ENCODE measurements at places on chromosomes 5 and 9.

GRCh38 chr5:58940446-58940845 lies 357.6 kb downstream of the RAB3C start:
- no peak for DNase-seq

DNA sequence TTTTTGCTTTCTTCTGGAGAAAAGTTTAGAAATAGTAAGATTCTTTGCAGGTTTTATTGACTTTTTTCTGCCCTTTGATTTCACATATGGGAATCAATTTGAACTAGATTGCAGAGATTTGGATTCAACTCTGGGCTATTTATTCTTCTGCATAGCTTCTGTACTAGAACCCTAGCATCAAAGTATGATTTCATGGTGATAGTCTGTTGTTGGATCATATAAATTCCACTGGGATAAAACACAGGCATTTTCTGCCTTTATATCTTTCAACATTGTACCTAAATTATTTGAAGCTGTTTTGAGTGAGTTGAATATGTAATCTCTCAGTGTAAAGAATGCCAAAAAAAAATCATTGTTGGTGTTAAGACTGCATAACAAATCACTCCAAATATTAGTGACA lies 458.4 kb upstream of the MPDZ start:
- no peak for DNase-seq

- no peak for DNase-seq
Observed at GRCh38 chr9:71896761-71897160, 14.2 kb downstream of the ABHD17B start.

- DNase-seq = no peak
Observed at GRCh38 chr5:143218517-143219170, 184.8 kb downstream of the NR3C1 start.

DNA sequence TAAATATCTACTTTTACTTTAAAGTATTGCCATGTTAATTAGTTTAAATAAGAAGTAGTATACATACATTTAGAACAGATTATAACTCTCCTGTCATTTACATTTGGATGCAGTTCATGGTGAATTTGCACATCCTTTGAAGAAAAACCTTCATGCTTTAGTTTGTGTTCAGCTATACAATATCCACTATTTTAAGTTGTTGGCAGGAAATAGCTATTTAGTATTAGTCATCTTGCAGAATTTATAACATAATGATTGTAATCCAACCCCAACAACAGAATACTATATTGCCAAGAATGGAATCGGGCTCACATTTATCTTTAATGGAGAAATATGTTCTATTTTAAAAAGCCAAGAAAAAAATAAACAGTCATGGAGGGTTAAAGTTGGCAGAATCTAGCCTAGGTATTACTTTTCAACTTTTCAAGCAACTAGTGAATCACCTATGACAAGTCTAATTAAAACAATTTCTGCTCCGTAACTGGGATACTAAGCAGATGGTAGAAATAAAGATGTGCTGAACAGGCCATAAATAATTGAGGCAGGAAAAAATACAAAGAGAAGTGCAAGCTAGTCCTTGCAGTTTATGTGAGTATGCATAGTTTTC lies 1170.6 kb upstream of the NUDT12 start:
- DNase-seq = no peak

- DNase-seq = no peak
Observed at GRCh38 chr9:3898461-3899218, 372.8 kb upstream of the RFX3 start.

GRCh38 chr5:474840-475661 lies 32.1 kb downstream of the EXOC3 start:
- no peak for DNase-seq

GRCh38 chr9:15298362-15298761 lies 8.7 kb downstream of the TTC39B start:
- no peak for DNase-seq

DNA sequence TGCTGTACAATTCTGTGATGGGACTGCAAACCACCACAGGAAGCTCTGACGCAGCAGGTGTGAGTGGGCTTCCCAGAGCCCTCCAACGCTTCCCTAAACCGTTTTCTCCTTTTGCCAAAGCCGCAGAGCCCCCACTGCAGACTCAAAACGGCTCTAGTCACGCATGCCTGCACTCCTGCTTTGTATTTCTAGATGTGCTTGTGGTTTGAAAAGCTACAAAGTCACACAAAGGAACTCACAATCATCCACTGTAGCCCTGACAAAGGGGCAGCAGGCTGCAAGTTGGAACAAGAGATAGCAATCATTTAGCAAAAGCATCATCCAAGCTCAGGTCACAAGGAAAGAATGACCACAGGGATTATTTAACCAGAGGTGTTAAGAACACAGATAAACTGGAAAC lies 79.3 kb downstream of the PTPN3 start:
- no peak for DNase-seq

- no peak for DNase-seq
Observed at GRCh38 chr9:107367727-107368502, 84.8 kb downstream of the RAD23B start.

DNA sequence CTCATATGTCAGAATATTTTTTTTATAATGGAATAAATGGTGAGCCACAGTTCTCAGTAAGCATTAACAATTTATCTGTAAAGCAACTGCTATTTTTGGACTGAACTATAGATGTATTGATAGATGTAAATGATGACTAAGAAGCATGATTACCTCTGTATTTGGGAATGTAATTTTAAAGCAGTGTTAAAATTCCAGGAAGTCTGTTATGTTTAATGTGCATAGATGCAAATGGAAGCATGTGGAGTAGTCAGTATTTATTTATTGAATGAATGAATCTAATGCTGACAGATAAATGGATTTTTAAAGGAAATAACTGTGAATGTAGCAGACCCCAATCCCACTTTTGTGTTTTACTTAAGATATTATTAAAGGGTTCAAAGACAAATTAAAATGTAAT lies 95.0 kb downstream of the ATG10 start:
- DNase-seq = no peak

DNA sequence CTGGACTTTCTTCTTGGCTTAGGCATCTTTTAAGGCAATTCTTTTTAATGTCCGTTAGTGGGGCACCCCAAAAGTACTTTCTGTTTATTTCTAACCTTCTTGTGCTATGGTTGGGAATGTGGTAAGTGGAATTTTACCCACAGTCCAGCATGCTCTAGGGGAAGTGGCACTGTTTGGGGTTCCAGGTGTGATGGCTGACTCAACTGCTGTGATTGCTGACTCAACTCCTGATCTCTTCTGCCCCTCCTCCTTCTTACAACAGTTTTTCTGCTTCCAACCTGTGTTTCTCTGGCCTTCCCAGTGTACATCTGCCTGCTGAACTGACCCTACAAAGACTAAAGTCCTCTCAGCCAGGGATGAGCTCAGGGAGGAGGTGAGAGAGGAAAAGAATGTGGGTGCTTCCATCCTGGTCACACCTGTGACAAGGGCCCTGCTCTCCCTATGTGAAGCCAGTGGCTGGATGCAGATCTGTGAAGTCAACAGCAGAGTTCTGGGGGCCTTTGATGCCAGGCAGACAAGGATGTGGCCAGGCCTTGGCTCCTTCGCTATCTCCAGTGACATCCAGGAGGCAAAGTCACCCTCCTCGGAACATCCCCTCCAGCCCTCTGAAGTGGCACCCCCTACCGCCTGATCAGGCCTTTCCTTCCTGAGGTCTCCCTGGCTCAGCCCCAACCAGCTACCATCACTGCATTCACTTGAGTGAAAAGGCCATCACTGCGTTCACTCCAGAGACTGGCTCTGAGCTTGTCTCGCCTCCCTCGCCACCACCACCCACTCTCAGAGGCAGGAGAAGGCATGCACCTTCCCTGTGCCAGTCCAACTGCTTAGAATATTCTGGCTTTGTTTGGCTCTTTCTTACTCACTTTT lies 72.2 kb downstream of the C5orf15 start:
- no peak for DNase-seq

DNA sequence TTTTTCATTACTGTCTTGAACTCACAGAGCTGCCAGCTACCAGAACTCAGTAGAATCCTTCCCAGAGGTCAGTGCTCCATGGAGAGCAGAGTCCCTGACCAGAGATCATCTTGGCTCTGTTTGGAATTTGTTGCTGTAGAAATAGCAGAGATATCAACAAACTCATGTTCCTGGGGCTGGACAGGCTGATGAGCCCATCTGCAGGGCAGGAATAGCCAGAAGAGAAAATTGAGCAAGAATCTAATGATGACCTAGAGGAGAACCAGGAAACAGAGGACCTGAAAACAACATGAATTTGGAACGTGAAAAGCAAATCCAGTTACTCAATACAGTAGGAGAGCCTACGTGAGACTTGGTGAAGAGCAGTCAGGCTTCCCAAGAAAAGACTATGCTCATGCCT lies 437.8 kb downstream of the PLK2 start:
- no peak for DNase-seq

DNA sequence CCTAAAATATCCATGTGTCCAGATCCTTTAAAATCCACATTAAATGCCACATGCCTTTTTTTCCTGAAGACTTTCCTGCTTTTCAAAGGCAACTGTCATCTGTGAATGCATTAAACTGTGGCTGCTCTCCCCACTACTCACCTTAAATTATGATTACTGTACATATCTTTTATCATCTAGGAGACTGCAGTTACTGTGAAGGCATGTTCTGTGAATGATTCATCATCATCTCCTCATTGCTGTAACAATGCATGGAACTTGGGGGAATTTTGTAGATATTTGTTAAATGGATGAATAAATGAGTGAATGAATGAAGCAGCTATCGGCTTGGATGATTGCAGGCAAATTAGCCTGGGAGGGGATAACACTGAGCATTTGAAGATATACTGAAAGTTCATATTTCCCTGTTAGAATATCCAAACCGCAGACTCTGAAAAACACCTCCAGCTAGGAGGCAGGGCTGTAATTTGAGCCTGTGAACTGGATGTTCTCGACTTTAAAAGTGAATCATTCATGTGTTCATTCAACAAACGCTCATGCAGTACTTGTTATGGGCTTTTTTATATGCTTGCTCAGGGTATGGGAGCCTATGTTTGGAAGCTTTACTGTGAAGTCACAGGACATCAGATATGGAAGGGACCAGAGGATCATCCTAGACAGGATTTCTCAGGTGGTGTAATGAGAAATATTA lies 519.2 kb downstream of the KIF4B start:
- no peak for DNase-seq

DNA sequence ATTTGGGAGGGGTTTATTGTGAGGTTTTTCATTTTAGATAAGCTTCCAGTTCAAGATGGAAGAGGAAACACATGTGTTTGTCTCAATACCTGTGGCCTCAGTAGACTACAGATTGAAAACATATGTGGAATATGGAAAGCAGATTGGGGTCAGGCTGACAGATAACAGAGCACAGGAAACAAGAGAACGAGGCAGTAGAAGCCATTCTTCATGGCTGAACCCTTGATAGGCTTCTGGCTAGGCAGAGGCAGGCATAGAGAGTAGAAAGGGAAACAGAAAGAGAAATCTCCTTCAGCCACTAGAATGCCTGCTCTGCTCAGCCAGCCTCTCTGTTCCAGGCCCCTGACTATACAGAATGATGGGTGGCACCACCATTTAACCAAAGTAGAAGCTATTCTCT lies 152.5 kb downstream of the MUSK start:
- no peak for DNase-seq

GRCh38 chr5:175494264-175495183 lies 16.2 kb downstream of the SFXN1 start:
- DNase-seq = no peak

GRCh38 chr9:98811051-98811650 lies 3.7 kb downstream of the GALNT12 start:
- DNase-seq = no peak

DNA sequence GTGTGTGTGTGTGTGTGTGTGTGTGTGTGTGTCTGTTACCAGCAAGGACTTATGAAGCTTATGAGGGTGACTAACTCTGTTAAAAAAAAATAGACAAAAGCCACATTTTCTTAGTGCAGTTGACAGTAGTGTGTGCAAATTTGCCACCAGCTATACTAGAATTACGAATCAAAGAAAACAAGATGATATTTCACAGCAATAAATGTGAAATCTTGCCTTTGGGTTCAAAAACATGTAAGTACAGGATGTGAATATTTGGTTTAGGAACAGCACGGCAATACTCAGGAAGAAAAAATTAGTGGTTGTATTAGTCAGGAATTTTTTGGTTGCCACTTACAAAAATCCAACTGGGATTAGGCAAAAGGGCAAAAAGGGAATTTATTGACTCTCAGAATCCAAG lies 117.4 kb downstream of the NPR3 start:
- DNase-seq = no peak

- no peak for DNase-seq
Observed at GRCh38 chr9:38138276-38138675, 69.2 kb upstream of the SHB start.

- peak; percentile 14 for DNase-seq
Observed at GRCh38 chr5:13878357-13878756, 66.1 kb downstream of the DNAH5 start.

DNA sequence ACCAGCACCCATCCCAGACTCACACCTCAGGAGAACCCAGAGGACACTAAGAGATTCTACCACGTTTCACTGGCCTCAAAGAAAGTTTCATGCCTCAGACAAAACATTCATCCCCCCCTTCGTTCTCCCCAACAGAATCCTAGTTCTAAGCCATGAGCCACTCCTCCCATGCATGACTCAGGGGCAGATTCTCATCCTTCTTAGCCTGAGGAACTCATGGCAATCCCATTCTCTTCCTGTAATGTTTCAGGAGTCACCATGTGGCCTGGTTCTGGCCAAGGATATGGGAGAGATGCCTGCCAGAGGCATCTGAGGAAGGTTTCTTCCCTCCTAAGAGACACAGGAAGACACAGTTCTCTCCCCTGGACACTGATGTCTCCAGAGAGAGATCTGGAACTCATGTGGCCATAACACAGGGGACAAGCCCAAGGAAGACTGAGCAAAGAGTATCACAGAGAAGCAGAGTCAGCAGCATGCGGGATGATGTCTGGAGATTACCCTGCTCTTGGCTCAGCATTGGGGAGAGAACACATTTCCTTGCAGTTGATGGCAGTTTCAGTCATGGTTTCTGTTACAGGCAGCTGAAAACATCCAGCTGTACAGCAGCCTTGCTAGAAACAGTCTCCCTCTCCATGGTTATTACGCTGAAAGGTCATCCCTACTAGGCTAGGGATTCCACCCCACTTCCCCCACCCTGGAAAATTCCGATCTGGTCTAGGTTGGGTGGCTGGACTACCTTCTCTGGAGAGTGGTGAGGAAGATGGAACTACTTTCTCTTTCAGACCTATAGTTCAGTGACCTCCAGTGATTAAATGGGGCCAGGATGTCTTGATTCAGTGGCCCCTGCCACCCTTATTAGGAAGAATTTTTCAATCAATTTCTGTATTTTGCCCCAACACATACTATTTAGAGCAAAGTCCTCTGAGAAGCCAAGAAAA lies 115.4 kb downstream of the ZNF608 start:
- DNase-seq = no peak

- no peak for DNase-seq
Observed at GRCh38 chr9:38316166-38316780, 76.2 kb upstream of the ALDH1B1 start.
